Common myeloid progenitor, CD34-positive (primary cell): ENCODE measurements at places on chromosomes 13 and 19.

DNA sequence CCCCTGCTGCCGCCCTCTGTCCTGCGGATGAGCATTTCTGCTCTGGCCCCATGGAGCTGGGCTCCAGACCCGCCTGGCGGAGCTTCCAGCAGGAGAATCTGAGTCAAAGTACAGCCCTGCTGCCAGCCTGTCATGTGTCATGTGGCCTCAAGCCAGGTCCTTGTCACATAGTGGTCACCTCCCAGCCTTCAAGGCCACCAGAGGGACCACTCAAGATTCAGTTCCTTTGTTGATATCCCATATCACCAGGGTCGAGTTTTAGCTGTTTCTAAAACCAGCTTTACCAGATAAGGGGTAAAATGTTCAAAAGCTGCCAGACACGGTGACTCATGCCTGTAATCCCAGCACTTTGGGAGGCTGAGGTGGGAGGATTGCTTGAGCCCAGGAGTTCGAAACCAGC is 13.4 kb downstream of the THOP1 start:
- no peak for DNase-seq

DNA sequence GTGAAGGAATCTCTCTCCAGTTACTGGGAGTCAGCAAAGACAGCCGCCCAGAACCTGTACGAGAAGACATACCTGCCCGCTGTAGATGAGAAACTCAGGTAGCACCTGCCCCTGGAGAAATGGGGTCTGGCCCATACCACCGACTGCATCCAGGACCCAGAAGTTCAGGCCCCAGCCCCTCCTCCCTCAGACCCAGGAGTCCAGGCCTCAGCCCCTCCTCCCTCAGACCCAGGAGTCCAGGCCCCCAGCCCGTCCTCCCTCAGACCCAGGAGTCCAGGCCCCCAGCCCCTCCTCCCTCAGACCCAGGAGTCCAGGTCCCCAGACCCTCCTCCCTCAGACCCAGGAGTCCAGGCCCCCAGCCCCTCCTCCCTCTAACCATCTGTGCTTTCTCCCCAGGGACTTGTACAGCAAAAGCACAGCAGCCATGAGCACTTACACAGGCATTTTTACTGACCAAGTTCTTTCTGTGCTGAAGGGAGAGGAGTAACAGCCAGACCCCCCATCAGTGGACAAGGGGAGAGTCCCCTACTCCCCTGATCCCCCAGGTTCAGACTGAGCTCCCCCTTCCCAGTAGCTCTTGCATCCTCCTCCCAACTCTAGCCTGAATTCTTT is 3.0 kb downstream of the APOC2 start:
- no peak for DNase-seq

DNA sequence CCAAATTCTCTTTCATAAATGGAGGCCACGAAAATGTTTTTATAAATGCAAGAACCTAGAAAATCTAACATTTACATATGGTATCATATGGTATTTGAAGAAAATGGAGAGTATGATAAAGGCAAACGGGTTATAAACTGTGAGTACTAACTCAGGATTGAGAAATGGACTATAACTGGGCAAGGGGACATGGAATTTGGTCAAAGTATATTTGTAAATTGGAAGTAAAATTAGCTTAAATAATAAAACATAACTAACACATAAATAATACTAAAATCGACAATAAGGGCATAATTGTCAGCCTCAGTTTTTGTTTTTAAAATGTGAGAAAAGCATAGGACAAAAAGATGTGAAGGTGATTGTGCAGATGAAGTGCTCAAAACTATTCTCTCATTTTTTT is 1516.3 kb upstream of the MIR17HG start:
- DNase-seq = no peak

DNA sequence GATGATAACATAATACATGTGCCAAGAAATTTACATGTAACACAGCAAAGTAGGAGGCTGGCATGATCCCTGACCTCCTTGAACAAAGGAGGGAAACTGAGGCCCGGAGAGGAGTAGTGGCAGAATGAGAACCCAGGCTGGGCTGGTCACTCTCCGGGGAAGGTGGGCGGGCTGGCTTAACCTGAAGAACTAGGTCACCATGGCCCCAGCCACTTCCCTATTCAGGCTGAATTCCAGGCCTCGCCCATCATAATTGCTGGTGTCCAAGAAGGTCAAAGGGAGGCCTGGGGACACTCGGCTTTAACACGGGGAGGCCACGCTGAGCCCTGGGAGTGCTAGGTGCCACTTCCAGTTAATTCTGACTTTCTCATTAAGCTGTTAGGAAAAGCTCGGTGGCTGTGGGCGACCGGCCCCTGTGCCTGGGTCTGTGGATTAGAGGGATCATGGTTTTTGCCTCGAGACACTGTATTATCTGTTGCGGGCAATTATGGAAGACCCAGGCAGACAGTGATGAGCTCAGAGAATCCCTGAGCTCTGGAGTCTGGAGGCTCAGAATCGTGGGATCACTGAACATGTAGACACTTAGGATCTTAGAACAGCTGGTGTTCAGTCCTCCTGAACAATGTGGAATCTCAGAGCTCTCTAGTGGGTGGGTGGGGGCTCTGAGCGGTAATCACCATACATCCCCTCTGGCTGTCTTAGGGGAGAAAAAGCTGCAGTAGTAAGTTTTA is 5.0 kb upstream of the TINCR start:
- DNase-seq = no peak

DNA sequence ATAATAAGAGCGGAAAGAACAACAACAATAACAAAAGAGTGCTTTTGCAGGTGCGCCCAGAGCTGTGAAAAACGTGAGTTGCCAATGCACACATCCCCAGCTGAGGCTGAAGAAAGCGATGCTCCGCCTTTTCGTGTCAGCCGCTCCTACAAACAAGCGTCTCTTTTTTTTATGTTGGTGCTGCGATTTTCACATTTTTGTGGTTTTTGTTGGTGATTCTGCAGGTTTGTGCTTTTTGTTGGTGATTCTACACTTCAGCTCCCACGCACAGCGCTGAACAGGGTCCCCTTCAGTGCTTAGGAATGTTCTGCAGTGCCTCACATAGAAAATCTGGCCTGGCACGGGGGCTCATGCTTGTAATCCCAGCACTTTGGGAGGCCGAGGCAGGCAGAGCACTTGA is 7.3 kb upstream of the SBK3 start:
- DNase-seq = no peak

DNA sequence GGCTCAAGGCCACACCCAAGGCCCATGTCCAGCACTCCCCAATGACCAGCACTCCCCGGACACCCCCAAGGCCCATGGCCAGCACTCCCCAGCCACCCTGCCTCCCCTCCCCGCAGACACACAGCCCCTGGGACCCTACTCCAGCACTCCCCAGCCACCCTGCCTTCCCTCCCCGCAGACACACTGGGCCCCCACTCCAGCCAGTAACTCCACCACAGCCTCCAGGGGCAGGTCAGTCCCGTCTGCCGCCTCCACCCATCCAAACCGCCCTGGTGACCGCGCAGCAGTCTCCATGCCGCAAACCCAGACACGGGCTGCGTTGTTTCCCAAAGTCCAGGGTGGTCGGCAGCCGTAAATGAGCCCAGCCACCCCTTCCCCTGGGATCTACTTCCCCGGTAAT is 70.7 kb downstream of the SPACA7 start:
- DNase-seq = no peak

DNA sequence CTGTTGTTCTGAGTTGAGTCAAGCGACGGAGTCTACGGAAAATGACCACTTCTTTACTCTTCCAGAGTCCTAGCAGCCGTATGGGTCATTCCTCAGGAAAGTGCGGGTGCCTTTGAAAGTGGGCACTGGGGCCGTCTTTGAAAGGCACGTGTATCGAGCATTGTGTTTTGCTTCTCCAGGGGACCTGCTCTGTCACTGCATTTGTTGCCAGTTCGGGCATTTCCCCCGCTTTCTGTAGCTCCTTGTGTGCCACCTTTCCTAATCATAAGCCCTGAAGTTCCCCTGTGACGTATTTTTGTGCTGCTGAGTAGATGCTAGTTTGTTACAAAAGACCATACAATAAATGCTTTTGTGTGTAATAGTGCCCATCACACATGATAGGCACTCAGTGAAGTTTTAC is 24.4 kb downstream of the SPATA13 start:
- DNase-seq = no peak

DNA sequence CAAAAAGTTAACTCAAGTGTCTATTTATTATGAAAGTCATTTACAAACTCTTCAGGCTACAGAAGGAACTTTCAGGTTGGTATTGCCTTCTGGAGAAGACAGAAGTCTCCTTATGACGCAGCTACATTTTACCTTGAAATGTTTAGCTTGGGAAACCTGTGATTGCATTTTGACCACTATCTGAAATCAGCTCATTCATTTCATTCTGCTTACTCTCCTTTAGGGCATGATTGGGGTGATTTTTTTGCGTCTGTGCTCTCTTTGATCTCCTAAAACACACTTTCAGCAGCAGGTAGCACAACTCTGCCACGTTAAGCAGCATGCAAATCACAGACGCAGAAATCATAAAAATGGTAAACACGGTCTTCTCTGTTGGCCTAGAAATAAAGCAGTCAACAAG is 9.6 kb downstream of the GJB6 start:
- DNase-seq = no peak

DNA sequence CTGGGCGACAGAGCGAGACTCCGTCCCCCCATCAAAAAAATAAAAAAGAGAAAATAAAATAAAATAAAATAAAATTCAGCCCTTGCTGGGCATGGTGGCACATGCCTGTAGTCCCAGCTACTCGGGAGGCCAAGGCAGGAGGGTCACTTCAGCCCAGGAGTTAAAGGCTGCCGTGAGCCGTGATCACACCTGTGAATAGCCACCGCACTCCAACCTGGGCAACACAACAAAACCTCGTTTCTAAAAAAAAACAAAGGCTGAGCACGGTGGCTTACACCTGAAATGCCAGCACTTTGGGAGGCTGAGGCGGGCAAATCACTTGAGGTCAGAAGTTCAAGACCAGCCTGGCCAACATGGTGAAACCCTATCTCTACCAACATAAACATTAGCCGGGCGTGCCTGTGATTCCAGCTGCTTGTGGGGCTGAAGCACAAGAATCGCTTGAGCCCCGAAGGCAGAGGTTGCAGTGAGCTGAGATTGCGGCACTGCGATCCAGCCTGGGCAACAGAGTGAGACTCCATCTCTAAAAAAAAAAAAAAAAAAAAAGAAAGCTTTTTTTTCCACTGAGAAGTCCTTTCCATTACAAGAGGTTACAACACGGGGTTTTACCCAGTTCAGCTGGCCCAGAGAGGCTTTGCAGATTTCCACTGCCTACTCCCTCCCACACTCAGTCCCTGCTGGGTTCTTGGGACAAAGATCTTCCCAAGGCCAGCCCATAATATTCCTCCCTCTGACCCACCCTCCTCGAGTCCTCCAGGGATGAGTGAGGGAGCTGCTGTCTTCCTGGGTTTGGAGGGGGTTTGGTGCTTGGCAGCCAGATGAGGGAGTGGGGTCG is 6.4 kb downstream of the ANGPTL4 start:
- DNase-seq = no peak

- no peak for DNase-seq
Observed at GRCh38 chr13:50691681-50692263, 151.7 kb downstream of the DLEU7 start.

- no peak for DNase-seq
Observed at GRCh38 chr13:35378939-35379338, 97.5 kb downstream of the MAB21L1 start.

GRCh38 chr13:111956261-111957151 is 110.4 kb upstream of the SOX1 start:
- no peak for DNase-seq

DNA sequence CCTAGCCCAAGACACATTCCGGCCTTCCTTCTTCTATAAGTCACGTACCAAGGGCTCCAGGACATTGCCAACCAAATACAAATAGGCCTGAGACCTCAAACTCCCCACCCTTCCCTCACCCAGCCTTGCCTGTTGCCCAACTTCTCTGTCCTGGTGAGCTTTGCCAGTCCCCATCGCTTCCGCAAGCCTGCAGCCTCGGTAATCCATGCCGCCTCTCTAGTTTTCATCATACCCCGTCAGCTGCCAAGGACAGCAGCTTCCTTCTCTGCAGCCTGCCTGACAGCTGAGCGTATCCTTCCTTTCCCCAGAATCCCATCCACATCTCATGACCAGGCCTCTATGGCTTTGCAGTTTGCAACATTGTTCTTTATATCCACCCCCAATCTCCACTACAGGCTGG is 36.6 kb upstream of the POMP start:
- DNase-seq = no peak

- no peak for DNase-seq
Observed at GRCh38 chr13:113874579-113875428, 10.9 kb upstream of the GAS6 start.

GRCh38 chr19:803686-804418 is 6.6 kb downstream of the PTBP1 start:
- DNase-seq = no peak

GRCh38 chr19:32945260-32945659 is 26.5 kb downstream of the CEP89 start:
- DNase-seq = no peak

DNA sequence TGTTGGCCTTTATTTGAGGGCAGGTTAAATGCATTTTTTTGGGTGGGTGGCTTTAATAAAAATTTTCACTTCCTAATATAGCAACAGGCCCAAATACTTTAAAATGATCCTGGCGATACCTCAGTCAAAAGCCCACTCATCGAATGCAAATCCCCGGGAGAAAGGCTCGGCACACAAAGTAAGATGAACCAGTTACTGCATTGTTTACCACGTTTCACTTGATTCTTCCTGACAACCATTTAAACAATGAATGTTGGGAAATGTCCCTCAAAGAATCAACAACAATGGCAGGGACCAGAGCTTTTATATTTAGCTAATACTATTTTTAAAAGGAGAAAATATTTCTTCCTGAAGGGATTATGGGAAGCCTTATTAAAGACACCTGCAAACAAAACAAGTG is 187.7 kb downstream of the ABCC4 start:
- no peak for DNase-seq

DNA sequence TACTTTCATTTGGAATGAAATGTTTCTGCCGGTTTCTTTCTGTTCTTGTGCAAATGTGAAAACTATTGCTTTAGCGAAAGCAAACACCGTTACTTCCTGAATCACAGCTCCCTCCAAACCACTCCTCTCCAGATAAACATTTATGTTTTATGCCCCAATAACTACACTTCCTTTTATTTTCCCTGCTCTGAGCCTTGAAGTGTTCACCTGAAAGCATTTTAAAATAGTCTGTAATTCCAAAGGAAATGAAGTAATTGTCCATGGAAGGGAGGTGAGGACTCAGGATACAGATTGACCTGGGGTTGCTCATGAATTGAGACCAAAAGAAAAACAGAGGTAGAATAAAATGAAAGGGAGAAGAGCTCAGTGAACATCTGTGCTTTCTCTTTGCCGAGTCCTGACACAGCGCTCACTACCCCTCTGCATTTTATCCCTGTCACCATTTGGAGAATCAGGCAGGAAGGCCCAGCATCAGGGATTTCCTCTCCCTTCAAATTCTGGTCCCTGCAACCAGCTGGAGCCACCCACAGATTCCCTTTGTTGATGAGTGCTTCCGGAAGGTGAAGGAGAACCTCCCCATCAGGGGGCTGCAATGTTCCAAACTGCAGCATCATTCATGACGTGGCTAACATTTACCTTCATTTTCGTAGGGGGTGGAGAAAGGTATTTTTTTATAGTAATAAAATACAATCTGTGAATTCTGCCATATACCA is 171.9 kb downstream of the ITGBL1 start:
- peak; percentile 41 for DNase-seq
